ENCODE measurements at places on chromosomes 1 and 21.

GRCh38 chr1:33965086-33965485 lies 101.2 kb downstream of the HMGB4 start:
- no peak for DNase-seq

DNA sequence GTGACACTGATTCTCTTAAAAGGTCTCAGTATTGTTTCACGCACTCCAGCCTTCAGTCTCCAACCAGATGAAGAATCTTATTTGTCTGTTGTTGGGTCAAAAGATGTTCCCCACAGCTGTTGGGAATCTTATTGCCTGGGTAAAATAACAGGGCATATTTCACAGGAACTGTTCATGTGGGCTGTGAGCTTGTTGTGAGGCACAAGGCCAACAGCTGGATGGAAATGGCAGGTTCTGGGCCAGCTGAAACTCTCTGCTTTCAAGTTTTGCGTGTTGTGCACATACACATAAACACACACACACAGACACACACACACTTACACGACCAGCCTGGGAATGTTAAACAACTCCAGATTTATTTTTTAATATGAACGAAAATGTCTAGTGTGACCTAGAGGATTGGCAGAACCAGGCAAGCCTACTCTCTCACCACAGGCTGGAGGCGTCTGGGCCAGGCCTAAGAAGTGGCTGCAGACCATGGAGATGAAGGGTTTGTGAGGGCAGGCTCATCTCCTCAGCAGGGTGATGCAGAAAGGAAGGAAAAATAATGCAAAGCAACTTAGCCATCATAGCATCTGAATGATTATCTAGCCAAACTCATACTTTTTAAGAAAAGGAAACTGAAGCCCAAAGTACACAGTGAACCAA lies 357.0 kb downstream of the TTLL7 start:
- no peak for DNase-seq

GRCh38 chr1:202794051-202794740 lies 14.0 kb downstream of the KDM5B start:
- DNase-seq, result no peak

DNA sequence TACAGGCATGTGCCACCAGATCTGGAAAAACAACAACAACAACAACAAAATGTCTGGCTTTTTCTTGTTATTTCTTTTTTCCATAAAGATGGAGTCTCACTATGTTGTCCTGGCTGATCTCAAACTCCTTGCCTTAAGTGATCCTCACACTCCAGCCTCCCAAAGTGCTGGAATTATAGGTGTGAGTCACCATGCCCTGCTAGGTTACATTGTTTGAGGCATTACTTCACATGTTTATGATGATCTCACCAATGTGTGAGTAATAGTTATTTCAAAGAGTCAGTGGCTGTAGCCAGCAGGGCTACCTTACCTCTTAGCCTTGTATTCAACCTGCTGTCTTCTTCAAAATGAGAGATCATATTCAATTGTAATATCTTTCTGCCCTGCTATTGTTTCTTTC lies 445.7 kb downstream of the AMY1C start:
- DNase-seq, result no peak

GRCh38 chr1:246152986-246153431 lies 354.1 kb downstream of the SMYD3 start:
- DNase-seq, result no peak

DNA sequence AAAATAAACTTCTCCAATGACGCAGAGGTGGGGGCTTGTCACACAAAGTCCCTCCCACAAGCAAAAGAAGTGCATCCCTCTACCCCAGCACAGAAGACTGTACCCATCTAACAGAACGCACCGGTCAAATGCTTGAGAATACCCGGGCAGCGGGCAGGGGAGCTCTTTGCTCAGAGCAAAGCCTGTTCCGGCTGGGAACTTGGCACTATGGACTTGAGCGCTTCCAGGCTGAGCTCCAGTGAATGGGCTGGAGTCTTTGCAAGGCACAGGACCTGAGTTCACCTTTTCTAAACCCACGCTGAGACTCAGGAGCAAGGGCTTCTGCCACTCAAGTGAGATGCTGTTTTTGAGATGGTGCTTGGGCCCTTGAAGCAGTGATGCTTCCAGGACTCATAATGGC lies 20.3 kb downstream of the RHBG start:
- no peak for DNase-seq

DNA sequence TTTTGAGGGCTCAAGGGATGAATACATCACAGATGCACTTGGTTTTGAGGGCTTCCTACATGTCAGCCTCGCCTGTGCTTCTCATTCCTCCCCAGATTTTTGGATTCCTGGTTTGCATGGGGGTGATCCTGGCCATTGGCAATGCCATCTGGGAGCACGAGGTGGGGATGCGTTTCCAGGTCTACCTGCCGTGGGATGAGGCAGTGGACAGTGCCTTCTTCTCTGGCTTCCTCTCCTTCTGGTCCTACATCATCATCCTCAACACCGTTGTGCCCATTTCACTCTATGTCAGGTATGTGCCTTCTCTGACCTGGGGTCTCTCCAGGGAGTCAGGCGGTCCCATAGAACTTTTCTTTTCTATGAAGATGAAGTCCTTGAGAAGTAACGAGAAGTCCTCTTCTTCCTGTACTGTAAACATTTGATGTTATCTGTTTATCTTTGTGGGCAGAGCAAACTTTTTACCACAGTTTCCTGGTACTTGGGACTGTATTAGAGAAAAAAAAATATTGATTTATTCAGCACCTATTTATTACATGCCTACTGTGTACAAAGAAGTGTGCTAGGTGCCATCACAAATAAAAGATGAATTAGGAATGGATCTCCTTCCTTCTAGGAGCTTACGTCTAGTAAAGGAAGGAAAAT lies 12.0 kb downstream of the ATP8B2 start:
- DNase-seq, result no peak

- DNase-seq, result no peak
Observed at GRCh38 chr21:27094184-27094948, 127.5 kb upstream of the ADAMTS5 start.

- no peak for DNase-seq
Observed at GRCh38 chr1:16981269-16981849, 939 bp upstream of the MFAP2 start.

GRCh38 chr1:61956016-61956645 lies 213.9 kb downstream of the PATJ start:
- no peak for DNase-seq

DNA sequence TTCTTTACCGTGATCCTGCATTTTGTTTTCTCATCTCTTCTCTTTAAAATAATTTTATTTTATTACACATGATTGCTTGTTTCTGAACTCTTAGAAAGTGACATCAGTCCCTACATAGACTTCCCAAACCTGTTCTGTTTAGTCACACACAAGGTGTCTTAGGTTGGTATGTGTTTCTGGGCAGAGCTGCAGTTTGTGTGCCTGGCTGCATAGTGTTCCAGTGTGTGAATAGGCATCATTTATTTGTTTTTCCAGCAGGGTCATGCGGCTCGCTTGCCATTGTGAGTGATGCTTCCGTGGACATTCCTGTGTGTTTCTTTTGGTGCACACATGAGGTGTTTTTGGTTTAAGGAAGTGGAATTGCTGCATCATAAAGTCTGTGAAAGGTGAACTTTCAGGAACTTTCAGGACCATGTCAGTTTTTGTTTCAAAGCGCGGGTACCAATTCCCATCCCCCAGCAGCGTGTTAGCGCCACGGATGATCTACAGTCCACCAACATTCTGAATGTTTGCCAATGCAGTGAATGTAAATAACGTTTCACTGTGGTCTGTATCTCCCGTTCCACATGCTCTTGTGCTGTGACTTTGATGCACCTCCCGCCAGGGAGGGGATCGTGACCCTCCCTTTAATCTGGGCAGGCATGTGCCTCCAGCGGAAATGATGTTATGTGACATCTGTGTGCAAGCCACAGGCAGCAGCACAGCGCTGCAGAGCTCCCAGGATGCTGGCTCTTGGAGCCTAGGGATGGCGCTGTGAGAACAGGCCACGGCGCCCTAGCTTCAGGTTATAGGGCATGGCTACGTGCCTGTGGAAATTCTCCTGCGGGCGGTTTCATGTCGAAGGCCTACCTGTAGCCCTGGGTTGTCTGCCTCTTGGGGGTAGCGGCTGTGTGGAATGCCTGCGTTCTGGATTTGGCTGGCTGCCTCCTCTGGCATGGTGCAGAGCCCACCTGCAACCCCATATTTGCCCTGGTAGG lies 144.6 kb upstream of the COL6A1 start:
- DNase-seq, result no peak

- DNase-seq, result no peak
Observed at GRCh38 chr1:18657506-18658201, 27.0 kb downstream of the PAX7 start.

- no peak for DNase-seq
Observed at GRCh38 chr1:82485591-82486369, 685.0 kb downstream of the ADGRL2 start.

Data from stimulated activated effector memory CD8-positive, alpha-beta T cell treated with anti-CD3 and anti-CD28 coated beads, Interleukin-12 subunit alpha, Interleukin-12 subunit beta, amount 100 ng/mL, for 72 hours (primary cell).